ENCODE measurements at places on chromosomes 6 and 20.

- DNase-seq: no peak
Observed at GRCh38 chr20:39259010-39259803, 297.1 kb downstream of the DHX35 start.

DNA sequence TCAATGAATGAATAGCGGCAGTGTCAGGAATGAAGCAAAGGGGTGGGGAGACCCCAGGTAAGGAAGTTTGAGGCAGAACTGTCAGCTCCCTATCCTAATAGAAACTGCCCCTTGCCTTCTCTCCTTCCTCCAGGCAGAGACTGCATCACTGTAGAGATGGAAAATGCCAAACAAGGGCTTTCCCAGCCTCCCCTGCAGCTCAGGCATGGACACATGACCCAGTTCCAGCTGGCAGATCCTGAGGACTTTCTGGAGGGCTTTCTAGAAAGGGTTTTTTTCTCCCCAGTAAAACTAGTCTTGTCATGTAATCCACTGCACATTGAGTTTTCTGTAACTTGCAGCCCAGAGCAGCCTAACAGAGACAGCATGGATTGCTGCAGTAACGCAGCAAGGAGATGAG lies 17.9 kb upstream of the PNPLA1 start:
- no peak for DNase-seq

- DNase-seq: no peak
Observed at GRCh38 chr6:159169557-159170332, 545 bp downstream of the FNDC1 start.

DNA sequence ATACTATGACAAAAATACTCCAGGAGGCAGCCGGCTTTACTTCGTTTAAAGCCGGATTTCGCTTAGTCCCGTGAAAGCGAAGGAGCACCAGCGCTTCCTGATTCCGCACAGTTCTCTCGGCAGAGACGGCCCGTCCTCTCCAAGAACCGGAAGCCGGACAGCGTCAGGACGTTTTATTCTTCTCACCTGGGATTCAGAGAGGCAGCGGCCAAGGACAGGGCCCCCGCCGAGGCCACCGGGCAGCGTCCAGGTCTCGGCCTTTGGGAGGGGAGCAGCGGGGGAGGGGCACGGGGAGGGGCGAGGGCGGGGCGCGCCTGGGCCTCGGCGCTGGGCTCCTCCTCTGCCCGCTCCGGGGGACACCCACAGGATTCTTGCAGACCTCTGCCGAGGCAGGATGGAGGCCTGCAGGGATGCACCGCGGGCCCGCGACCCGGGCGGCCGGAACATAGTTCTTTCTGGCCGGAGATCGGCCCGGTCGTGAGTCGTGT lies 2.8 kb upstream of the DIDO1 start:
- peak; percentile 49 for DNase-seq
